ENCODE measurements at places on chromosomes 2 and 18. TPM values are rescaled to one million over a fixed set of nuclear protein-coding genes. Genes with fewer than 3 reads are reported as not detected.

Gene SOWAHC
- 14.5 TPM for total RNA-seq

DNA sequence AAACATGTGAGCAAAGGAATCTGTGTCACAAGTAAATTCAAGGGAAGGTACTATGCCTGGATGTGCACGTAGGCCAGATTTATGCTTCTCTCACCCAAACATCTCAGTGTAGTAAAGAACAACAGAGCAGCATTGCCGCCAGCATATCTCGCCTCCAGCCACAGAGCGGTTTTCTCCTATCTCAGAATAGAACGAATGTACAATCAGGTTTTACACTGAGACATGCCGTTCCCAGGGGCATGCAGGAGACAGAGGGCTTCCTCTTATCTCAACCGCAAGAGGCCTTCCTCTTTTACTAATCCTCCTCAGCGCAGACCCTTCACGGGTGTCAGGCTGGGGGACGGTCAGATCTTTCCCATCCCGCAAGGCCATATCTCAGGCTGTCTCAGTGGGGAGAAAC is 175.3 kb downstream of the RPIA start:
- no peak for DNase-seq

Gene TSPYL6
- not detected for total RNA-seq

GRCh38 chr18:22609642-22610041 is 191.9 kb upstream of the CTAGE1 start:
- no peak for DNase-seq

DNA sequence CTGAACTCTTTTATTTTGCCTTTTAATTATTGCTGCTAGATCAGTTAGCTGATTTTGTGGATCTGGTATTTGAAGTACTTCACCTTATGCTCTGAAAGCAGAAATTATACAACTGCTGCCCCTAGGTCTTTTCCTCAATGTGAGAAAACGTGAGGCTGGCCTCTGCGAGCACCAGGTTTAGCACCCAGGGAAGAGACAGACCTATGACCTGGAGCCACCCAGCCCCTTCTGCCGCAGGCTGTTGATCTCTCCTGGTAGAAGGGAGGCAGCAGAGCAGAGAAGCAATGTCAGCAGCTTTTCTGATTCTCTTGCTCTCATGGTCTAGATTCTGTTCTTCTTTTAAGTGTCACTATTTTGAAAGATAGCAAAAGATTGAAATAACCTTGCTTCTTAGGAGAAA is 19.9 kb downstream of the TRAPPC12 start:
- no peak for DNase-seq

Gene GAL3ST2
- 0.73 TPM for total RNA-seq

- DNase-seq: no peak
Measured at GRCh38 chr2:105573910-105574655, 170.6 kb upstream of the NCK2 start.

DNA sequence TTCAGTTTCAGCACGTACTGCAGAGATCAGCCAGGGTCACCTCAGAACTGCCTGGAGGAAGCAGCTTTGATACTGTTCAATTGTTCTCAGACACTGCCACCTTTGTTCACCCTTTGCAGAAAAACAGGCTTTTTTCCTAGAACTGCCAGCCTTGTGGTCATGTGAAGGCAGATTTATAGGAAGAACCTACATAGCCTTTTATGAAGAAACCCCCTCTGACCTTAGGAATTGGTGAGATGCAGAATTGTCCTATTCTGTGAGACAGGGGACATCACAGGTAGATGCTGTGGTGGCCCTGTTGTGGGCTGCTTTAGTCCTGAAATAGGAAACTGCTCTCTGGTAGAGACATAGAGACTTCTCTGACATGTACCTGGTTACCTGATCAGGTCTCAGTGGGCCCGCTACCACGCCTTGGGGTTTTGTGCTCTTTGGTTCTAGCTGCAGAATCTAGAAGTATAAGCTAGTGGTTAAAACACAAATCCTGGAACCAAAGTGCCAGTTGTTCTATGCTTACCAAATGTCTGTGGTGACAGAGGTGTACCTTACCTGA is 206.6 kb downstream of the AGPS start:
- DNase-seq: no peak

DNA sequence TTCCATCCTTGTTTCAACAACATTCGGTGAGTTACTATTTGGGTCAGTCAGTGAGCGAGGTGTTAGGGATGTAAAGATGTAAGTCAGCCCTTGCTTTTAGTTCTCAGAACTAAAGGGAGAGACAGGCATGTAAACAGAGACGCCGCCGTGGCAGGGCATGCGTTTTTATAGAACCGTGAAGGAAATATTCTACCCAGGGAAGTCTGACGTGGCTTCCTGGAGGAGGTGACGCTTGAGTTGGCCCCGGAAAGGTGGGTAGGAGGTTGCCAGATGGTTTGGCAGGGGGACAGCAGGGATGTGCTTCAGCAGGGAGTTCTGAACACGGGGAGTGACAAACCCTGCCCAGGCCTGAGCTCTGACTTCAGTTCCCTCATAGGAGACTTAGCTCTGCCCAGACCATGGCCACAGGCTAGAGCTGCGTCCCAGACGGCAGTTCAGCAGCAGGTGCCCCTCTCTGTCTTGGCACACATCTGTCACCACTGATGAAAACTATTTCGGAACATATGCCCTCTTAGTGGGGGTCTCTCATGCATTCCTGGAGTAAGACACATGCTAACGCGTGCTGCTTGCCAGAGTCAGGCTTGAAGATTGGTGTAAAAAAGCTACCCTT is 23.4 kb upstream of the RPL31 start:
- DNase-seq: no peak

DNA sequence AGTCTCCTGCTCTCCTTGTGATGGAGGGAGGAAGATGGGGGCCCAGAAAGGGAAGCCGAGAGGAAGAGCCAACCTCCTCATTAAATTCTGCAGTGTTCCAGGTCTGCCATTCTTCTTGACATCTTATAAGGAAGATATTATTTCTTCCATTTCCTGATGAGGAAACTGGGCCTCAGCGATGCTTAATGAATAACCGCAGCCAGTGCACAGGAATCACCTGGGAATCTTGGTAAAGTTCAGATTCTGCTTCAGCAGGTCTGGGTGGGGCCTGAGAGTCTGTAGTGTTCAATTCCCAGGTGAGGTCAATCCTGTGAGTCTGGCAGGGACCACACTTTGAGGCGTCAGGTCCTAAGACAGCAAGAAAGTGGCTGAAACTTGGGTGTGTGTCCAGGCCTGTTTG is 17.3 kb downstream of the PCARE start:
- DNase-seq: no peak

GRCh38 chr2:3491306-3491705 is 28.0 kb downstream of the ADI1 start:
- DNase-seq: no peak

GRCh38 chr2:96819128-96819875 is 3.2 kb downstream of the CNNM3 start:
- DNase-seq: no peak

Gene SPATA3
- total RNA-seq: not detected
